ENCODE measurements at places on chromosomes 7 and 10.

DNA sequence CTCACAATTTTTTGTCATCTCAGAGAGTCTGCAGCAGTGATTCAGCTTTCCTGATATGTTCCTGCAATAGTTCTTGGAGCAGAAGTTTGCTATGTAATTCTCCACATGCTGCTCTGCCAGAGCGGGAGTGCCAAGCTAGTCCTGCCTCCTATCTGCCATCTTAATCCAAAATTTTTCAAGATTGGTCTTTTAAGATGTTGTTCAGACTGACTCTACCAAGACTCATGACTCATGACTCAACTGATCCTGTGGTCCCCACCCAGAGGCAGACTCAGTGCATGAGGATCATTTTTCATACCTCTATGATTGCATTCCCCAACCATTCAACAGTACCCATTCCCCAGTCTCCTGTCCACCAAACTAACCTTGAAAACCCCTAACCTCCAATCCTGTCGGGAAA, 470.8 kb downstream of the INHBA start:
- no peak for DNase-seq

DNA sequence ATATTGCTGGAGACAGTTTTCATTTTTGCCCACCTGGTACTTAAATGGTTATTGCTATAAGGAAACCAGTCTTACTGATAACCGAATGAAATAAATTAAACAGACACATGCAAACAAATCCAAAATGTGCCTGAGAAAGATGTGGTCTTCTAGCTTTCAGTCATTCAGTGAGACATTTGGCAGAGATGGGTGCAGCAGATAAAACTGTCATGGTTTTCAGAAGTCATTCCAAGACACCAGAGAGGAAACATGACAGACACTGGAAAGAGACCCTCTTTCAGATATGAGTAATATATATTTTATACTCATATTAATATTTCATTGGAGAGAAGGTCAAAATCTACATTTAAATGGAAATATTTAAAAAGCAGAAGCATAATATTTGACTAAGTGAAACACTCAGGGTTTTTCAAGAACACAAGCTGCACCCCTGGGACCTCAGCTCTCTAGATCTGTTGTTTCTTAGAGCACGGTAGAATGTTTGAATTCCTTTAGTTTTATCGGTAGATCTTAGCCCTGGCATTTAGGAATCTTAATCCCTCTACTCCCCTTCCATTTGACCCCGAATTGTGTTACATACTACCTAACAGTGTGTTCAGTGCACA, 246.1 kb downstream of the AUTS2 start:
- no peak for DNase-seq

- no peak for DNase-seq
Measured at GRCh38 chr7:29454899-29455451, 108.7 kb upstream of the PRR15 start.

DNA sequence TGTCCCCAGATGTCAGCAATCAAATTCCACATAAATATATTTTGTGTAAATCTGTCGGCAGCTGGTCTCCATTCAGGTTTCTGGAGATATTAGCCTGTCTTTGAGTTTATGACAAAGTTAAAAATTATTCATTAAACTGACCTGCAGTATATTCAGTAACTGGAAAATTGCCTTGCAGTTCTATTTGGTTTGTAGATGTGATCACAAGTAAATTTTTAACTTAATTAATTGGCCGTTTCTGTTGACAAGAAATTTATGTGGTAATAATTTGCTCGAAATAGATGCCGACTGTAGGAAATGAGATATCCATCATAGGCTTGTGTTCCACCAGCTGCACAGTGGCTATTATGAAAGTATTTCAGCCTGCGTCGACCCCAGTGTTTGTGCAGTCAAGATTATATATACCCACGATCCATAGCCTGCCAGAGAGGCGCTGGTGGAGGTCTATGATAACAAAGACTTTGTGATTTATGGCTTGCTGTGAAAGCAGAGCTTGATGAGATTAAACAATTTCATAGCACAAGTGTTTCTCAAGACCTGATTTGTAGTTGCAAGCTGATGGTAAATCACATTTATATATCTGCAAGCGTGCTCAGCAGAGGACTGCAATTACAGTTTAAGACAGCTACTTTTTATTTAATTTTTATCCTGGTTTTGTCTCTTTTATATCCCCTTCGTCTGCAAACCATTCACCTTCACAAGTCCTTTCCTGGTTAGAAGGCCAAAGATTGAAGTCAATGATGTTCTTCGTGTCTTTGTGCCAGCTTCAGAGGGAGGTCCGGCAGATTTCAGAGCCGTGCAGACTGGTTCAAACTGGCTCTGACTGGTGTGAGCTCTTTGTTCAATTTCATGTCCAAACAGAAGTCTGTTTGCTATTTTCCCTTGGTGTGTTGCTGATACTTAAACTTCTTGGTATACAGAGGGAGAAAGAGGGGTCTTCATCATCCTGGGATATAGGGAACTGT, 850.9 kb downstream of the LRMDA start:
- DNase-seq: no peak

DNA sequence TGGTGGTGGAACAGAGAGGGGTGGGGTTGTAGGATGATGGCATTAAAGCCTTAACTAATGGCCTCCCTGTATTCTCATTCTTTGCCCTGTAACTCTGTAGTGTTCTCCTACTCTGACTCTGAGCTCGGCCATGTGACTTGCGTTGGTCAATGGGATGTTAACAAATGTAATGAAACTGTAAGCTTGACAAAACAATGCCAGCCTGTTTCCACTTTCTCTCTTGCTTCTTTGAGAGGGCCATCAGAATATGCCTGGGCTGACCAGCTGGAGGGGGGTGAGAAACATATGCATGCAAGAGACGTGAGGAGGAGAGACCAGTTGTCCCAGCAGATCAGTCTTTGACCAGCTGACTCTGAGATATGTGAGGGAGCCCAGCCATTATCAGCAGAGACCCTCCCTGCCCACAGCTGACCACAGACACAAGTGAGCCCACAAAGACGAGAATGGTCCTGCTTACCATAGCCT, 100.6 kb downstream of the ICA1 start:
- no peak for DNase-seq

GRCh38 chr7:149638566-149639320, 134.6 kb downstream of the ZNF467 start:
- no peak for DNase-seq

- no peak for DNase-seq
Measured at GRCh38 chr10:132062641-132063390, 2.9 kb upstream of the JAKMIP3 start.

DNA sequence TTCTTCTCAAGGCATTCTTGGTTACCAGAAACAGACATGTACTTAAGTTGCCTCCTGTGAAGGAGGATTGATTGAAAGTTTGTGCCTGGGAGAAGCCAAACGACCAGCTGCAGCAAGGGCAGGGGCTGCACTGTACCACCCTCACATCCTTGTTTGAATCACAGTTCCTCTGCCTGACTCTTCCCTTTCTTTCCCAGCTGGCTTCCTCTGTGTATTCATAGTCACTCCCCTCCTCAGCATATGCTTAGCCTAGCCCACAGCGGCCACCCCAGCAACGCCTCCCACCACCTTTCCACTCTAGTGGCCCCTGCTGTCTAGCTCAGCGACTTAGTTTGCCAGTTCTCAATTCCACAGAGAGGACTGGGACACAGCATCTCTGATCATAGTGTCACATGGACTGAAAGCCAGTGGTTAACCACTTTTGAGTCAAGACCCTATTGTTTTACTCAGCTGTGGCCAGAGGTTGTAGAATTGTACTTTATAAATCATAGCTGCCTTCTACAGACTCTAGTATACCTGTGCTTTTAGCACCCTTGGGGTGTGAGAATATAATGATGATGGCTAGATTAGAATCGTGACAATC, 643.0 kb downstream of the SUGCT start:
- DNase-seq: no peak

GRCh38 chr10:44186150-44186549, 198.7 kb downstream of the CXCL12 start:
- no peak for DNase-seq

GRCh38 chr7:11716185-11716584, 115.8 kb downstream of the THSD7A start:
- DNase-seq: no peak

DNA sequence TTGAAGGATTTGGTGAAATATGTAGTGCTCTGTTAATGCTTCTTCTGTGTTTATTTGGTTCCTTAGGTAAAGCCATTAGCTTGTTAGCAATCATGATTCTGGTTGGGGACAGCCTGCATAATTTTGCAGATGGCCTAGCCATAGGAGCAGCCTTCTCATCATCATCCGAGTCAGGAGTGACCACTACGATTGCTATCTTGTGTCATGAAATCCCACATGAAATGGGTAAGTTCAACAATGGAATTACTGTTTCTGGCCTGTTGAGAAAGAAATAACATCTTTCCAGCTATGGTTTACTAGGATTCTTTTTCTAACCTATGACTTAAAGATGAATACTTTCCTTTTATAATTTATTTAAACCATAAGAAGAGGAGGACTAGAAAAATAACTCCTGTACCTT, 48.9 kb downstream of the SLC39A12 start:
- DNase-seq: no peak

DNA sequence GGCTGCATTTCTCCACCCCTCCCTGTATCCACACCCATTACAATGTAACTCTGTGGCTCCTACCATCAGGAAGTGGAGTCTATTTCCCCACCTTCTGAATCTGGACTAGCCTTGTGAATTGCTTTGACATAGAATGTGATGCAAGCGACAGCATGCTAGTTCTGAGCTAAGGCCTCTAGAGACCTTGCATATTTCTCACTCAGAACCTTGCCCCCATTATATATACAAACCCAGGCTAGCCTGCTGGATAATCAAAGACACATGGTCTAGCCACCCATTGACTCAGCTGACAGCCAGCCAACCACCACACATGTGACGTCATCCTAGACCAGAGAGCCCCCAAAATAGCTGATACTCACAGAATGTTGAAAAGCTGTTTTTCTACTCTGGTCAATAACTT, 77.9 kb downstream of the CCDC71L start:
- DNase-seq: no peak

DNA sequence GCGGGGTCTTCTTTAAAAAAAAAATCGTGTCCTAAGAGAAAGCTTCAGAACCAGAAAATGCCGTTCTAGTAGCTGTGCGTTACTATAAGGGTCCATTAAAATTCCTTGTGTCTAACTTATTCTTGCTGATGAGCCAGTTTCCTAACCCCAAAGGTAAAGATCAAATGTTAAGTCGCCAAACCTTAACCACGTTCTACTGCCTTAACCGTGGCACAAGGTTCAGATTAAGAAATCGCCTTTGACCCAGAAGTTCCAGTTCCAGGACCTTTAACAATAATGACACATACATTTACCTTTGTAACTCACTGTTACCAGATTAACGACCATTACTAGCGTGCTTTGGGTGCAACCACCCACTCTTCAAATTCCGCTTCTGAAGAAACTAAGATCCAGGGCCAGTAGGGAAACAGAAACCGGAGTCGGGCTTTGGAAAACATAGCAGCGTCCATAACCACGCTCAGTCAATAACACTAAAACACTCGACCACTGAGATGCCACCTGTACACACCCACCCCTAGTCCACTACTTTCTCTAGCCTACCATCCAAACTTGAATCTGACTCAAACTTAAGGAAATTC, 620 bp downstream of the BET1 start:
- DNase-seq: no peak

GRCh38 chr7:7719236-7719635, 829 bp upstream of the RPA3 start:
- DNase-seq: no peak

- no peak for DNase-seq
Measured at GRCh38 chr7:151390598-151391357, 19.1 kb downstream of the WDR86 start.

GRCh38 chr10:100775386-100775785, 30.0 kb downstream of the PAX2 start:
- no peak for DNase-seq

DNA sequence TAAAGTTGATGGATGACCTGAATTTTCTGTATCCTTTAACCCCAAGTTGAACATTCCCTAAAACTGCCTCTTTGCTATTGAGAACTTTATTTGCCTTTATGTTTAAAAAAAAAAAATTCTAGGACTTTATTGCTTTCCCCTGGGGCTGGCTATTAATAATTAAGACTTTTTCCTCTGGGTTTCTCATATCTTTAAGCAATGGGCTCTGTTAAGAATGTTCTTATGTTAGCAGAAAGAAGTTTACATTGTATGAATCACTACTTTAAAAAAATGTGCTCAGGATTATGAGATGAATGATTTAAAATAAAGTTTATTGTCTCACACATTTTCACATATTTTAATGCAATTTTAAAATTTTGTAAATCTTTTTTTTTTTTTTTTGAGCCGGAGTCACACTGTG, 19.5 kb downstream of the TAX1BP1 start:
- no peak for DNase-seq

DNA sequence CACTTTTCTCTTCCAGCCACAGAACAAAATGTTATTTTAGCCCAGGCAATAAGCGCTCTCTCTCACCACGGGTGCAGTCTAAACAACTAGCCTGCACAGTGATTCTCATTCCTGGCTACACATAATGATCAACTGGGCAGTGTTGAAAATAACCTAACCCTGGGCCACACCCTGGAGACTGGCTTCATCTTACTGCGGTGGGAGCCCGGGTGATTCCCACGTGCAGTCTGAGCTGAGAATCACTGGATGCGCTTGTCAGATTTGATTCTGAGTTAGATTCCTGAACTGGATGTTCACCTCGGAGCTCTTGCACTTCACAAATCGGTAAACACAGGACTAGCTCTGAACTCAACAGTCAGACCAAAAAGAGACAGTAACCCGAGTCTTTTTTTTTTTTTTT, 14.9 kb downstream of the ZC3HAV1 start:
- DNase-seq: no peak

GRCh38 chr10:29276251-29276850, 12.5 kb upstream of the LYZL1 start:
- DNase-seq: no peak

GRCh38 chr10:129305046-129305445, 162.0 kb upstream of the MGMT start:
- DNase-seq: no peak

DNA sequence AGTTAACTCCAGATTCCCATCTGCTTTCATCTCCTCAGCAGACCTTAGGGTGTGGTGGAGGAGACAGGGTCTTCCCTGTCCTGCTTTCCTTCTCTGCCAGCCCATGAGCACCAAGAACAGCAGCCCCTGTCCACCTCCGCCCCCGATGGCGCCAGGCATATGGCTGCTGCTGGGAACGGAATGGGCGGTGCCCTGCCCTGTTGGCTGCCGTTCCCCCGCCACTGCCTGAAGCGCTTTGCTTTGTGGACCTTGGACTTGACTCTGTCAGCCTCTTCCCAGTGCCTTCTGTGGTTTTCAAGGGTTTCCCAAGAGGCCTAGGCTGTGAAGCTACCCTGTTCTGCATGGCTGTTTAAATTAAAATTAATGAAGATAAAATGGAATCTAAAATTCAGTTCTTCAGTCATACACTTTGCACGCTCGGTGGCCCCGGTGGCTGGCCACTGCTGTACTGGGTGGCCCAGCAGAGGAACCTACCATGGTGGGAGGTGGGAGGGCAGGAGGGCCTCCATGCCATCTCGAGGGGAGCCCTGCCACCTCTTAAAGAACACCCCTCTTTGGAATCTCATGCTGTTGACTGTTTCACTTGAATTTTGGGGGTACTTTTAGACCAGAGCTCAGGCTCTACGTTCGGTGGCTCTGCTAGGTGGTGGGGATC, 78.7 kb downstream of the NKX6-2 start:
- DNase-seq: no peak

- DNase-seq: no peak
Measured at GRCh38 chr7:22860784-22861482, 38.3 kb upstream of the TOMM7 start.
